ENCODE measurements at places on chromosomes 3 and 15.

GRCh38 chr3:172559020-172559419, 35.8 kb upstream of the TNFSF10 start:
- no peak for DNase-seq

DNA sequence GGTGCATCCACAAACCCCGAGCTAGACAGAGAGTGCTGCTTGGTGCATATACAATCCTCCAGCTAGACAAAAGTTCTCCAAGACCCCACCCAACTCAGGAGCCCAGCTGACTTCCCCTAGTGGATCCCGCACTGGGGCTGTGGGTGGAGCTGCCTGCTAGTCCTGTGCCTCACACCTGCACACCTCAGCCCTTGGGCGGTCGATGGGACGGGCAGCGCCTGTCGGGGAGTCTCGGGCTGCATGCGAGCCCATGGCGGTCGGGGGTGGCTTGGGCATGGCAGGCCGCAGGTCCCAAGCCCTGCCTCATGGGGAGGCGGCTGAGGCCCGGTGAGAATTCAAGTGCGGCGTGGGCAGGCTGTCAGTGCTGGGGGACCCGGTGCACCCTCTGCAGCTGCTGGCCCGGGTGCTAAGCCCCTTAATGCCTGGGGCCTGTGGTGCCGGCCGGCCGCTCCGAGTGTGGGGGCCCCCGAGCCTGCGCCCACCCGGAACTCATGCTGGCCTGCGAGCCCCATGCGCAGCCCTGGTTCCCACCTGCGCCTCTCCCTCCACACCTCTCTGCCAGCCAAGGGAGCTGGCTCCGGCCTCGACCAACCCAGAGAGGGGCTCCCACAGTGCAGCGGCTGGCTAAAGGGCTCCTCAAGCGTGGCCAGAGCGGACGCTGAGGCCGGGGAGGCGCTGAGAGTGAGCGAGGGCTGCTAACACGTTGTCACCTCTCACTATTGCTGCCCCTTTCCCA, 31.0 kb downstream of the ZNF589 start:
- DNase-seq = no peak

GRCh38 chr3:62373215-62373614, at the start of gene FEZF2:
Gene FEZF2, minus strand, starts transcription at chr3:62373550. Its CDS starts 682 bp downstream, at chr3:62372868.
- DNase-seq = no peak

DNA sequence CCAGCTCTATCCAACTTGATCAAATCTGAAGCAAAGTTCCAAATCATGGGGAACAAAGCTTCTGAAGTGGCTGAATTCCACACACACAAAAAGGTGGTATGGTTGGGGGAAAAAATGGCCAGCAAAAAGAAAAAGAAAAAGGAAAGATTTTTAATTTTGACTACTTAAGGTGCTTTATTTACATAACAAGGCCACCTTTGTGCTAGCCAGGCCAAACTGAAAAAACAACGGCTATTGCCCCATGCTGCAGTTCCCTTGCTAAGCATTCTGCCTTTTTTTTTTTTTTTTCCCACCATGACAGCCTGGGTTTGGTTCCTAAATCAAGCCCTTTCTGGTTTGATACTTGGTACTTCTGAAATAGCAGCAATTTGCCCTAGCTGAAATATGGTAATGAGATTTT, 66.5 kb upstream of the DAZL start:
- DNase-seq = no peak

GRCh38 chr3:194976049-194976451, 290.4 kb downstream of the FAM43A start:
- no peak for DNase-seq

- peak; percentile 75 for DNase-seq
Measured at GRCh38 chr3:143973259-143974021, 1.8 kb downstream of the DIPK2A start.

GRCh38 chr3:64444490-64445108, 219.3 kb upstream of the PRICKLE2 start:
- peak; percentile 26 for DNase-seq

- DNase-seq = no peak
Measured at GRCh38 chr15:84725001-84725491, 9.1 kb upstream of the SEC11A start.

DNA sequence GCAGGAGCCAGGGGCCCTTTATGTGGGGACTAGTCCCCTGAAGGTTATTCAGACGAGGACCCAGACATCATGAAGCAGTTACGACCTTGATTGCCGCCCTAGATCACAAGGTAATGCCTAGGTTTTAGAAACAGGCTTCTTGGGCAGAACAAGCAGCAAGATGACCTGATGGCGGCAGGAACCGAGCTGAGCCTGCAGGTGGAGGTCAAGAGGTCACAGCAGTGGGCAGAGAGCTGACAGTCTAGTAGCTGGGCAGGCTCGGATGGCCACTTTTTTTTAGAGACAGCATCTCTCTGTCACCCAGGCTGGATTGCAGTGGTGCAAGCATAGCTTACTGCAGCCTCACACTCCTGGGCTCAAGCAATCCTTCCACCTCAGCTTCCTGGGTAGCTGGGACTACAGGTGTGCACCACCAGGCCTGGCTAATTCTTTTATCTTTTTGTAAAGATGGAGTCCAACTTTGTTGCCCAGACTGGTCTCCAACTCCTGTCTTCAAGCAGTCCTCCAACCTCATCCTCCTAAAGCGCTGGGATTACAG, 83.5 kb upstream of the ABHD17C start:
- no peak for DNase-seq

Data from NCI-H2081 (cell line).